ENCODE measurements at places on chromosomes 3 and 15.

DNA sequence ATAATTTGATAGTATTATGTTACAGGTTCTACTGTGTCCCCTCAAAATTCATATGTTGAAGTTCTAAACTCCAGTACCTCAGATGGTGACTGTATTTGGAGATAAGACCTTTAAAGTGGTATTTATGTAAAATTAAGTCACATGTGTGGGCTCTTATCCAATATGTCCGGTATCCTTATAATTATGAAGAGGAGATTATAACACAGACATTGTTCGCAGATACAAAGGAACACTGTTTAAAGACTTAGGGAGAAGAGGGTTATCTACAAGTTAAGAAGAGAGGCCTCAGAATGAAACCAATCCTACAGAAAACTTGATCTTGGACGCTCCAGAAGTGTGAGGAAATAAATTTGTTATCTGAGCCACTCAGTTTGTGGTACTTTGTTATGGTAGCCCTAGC is 50.9 kb downstream of the DPH6 start:
- H3K4me1 ChIP-seq, result peaks cover 5% of the 10 kb centered on the region
- no peak overlapping the region for H3K27ac ChIP-seq
- no peak for DNase-seq

- DNase-seq, result no peak
- no peak overlapping the region for H3K4me3 ChIP-seq
- H3K4me1 ChIP-seq, result no peaks in the 10 kb centered on the region
- H3K27ac ChIP-seq, result no peak overlapping the region
Measured at GRCh38 chr15:44500555-44500954, 36.4 kb upstream of the EIF3J start.

DNA sequence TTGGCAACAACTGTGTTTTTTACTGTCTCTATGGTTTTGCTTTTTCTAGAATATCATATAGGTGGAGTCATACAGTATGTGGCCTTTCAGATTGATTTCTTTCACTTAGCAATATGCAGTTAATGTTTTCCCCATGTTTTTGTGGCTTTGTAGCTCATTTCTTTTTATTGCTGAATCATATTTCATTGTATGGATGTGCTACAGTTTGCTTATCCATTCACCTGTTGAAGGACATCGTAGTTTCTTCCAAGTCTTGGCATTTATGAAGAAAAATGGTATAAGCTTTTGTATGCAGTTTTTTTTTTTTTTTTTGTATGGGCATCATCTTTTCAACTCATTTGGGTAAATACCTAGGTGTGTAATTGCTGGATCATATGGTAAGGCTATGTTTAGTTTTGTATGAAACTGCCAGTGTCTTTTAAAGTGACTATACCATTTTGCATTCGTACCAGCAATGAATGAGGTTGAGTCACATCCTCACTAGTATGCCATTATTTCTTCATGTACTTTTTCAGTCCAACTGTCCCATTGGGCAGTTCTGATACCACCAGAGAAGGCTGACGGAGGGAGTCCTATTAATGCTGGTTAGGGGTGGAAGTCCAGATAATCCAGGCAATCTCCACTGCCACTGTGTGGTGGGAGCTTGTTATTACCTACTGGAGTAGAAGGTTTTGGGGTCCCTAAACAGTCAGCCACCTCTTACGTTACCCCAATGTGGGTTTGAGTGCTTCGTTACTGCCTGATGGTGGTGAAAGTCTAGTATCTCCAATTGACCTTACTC is 210.5 kb downstream of the DOCK3 start:
- no peak for DNase-seq
- H3K27me3 ChIP-seq, result no peaks in the 10 kb centered on the region
- H3K27ac ChIP-seq, result no peak overlapping the region
- no peak overlapping the region for H3K4me3 ChIP-seq

- no peaks in the 10 kb centered on the region for H3K36me3 ChIP-seq
- H3K4me1 ChIP-seq, result peaks cover 14% of the 10 kb centered on the region
- DNase-seq, result no peak
Measured at GRCh38 chr3:16999871-17000270, 115.1 kb downstream of the PLCL2 start.

- H3K4me1 ChIP-seq, result peaks cover 13% of the 10 kb centered on the region
- DNase-seq, result no peak
- peak overlapping the region; percentile 64 for H3K4me3 ChIP-seq
- no peaks in the 10 kb centered on the region for H3K36me3 ChIP-seq
- H3K27ac ChIP-seq, result peak overlapping the region; percentile 30
- no peaks in the 10 kb centered on the region for H3K27me3 ChIP-seq
Measured at GRCh38 chr3:160403028-160403545, 3.6 kb downstream of the SMC4 start.

- no peak overlapping the region for H3K4me3 ChIP-seq
- H3K27me3 ChIP-seq, result no peaks in the 10 kb centered on the region
- H3K27ac ChIP-seq, result no peak overlapping the region
- peaks cover 23% of the 10 kb centered on the region for H3K4me1 ChIP-seq
Measured at GRCh38 chr3:171986176-171986575, 53.2 kb upstream of the FNDC3B start.

DNA sequence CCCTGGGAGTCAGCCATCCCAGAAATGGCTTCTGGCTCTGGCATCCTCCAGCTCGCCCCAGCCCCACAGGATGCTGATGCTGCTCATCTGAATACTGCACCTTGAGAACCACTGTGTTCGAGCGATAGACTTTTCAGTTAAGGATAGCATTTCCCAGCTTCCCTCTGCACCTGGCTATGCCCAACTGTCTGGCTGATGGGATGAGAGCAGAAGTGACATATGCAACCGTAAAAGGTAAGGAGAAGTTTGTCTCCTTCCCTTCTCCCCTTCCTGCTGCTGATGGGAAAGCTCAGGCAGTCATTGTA is 9.7 kb upstream of the HHATL start:
- peak; percentile 2 for DNase-seq
- no peak overlapping the region for H3K27ac ChIP-seq
- H3K27me3 ChIP-seq, result no peaks in the 10 kb centered on the region
- H3K4me1 ChIP-seq, result no peaks in the 10 kb centered on the region
- no peak overlapping the region for H3K4me3 ChIP-seq

DNA sequence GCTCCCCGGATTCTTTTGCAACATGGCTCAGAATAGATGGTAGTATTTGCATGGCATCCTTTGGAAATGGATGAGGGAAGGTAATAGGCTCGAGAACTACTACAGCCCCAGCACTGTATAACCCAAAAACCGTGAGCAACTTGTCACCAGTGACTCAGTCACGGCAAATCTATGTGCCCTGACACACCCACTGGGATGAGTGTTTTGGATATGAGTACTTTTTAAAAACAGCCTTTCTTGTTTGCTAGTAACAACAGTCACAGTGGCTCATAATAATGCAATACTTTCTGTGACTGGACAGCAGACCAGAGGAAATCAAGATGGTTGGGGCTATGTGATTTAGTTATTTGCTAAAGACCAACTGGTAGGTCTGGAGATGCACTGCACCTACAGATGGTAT is 299.6 kb downstream of the ULK4 start:
- no peak overlapping the region for H3K27ac ChIP-seq
- no peak for DNase-seq
- H3K4me3 ChIP-seq, result no peak overlapping the region

GRCh38 chr3:173191611-173192010 is 50.6 kb upstream of the SPATA16 start:
- H3K27me3 ChIP-seq, result no peaks in the 10 kb centered on the region
- no peak overlapping the region for H3K27ac ChIP-seq
- H3K4me1 ChIP-seq, result no peaks in the 10 kb centered on the region
- H3K36me3 ChIP-seq, result no peaks in the 10 kb centered on the region
- no peak overlapping the region for H3K4me3 ChIP-seq
- DNase-seq, result no peak

DNA sequence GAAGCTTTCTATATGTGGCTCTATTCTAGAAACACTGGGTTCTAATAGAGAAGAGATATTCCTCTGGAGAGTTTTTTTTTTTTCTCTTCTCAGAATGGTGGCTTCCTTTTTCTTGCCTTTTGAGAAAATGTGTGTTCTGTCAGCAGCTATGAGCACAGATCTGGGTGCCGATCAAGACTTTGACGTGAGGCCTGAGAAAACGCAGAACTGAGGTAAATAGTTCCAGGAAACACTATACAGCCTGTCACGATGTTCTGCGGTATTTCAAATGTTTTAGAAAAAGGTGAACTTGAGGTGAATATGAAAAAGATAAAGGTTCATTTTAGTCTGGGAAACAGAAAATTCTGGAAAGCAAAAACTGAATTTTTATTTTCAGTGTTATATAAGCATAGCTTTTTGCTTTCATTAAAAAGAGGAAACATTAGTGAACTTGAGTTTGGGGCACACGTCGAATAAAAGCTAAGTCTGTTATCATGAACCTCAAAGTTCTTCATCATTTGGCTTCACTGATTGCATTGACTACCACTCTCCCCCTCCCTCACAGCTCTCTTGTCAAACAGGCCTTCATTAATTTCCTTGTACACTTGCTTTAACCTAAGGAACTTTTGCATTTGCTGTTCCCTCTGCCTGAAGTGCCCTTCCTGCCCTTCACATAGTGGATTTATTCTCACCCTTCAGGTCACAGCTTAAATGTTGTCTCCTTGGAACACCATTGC is 265.1 kb downstream of the NFKBIZ start:
- H3K27ac ChIP-seq, result no peak overlapping the region
- no peaks in the 10 kb centered on the region for H3K4me1 ChIP-seq
- DNase-seq, result no peak

GRCh38 chr3:134941820-134942219 is 146.8 kb downstream of the EPHB1 start:
- DNase-seq, result no peak
- no peaks in the 10 kb centered on the region for H3K27me3 ChIP-seq
- H3K4me3 ChIP-seq, result no peak overlapping the region
- H3K27ac ChIP-seq, result no peak overlapping the region
- no peaks in the 10 kb centered on the region for H3K4me1 ChIP-seq

- no peak overlapping the region for H3K27ac ChIP-seq
- no peaks in the 10 kb centered on the region for H3K27me3 ChIP-seq
- peaks cover 11% of the 10 kb centered on the region for H3K4me1 ChIP-seq
- H3K36me3 ChIP-seq, result no peaks in the 10 kb centered on the region
Measured at GRCh38 chr15:63353887-63354286, 27.8 kb downstream of the CA12 start.

GRCh38 chr3:42189001-42189460 is 77.0 kb downstream of the CCK start:
- H3K27me3 ChIP-seq, result no peaks in the 10 kb centered on the region
- H3K4me1 ChIP-seq, result peaks cover 6% of the 10 kb centered on the region
- H3K27ac ChIP-seq, result peak overlapping the region; percentile 53

- H3K27me3 ChIP-seq, result no peaks in the 10 kb centered on the region
- H3K4me3 ChIP-seq, result no peak overlapping the region
- DNase-seq, result no peak
- no peaks in the 10 kb centered on the region for H3K4me1 ChIP-seq
- H3K27ac ChIP-seq, result no peak overlapping the region
Measured at GRCh38 chr3:72120806-72121778, 336.1 kb upstream of the PROK2 start.

- H3K36me3 ChIP-seq, result peaks cover 56% of the 10 kb centered on the region
- H3K27ac ChIP-seq, result no peak overlapping the region
- no peak overlapping the region for H3K4me3 ChIP-seq
- peaks cover 7% of the 10 kb centered on the region for H3K4me1 ChIP-seq
- H3K27me3 ChIP-seq, result no peaks in the 10 kb centered on the region
Measured at GRCh38 chr3:17166369-17166768, 281.6 kb downstream of the PLCL2 start.

GRCh38 chr3:177946048-177946447 is 590.2 kb upstream of the KCNMB2 start:
- no peak for DNase-seq
- H3K4me1 ChIP-seq, result no peaks in the 10 kb centered on the region
- H3K4me3 ChIP-seq, result no peak overlapping the region
- no peaks in the 10 kb centered on the region for H3K27me3 ChIP-seq

DNA sequence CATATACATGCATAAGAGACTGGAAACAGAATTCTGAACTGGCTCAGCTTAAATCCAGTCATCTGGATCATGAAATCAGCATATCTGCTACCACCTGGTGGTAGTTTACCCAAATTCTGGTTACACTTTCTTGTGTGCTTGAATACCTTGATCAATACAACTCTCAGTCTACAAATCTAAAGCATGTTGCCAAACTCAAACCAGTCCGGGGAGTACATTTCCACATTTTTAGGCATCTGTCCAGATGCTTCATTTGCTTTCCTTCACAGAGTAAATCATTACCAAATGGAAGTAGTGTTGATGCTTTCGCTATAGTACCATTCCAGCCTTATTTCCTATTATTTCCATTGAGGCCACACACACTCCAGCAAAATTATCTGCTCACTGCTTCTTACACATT is 126.4 kb downstream of the P2RY1 start:
- no peak overlapping the region for H3K4me3 ChIP-seq
- no peaks in the 10 kb centered on the region for H3K36me3 ChIP-seq
- no peaks in the 10 kb centered on the region for H3K27me3 ChIP-seq
- no peaks in the 10 kb centered on the region for H3K4me1 ChIP-seq

- no peaks in the 10 kb centered on the region for H3K27me3 ChIP-seq
- H3K4me3 ChIP-seq, result no peak overlapping the region
- no peaks in the 10 kb centered on the region for H3K4me1 ChIP-seq
- no peaks in the 10 kb centered on the region for H3K36me3 ChIP-seq
- DNase-seq, result no peak
- no peak overlapping the region for H3K27ac ChIP-seq
Measured at GRCh38 chr3:196517919-196518318, 2.8 kb upstream of the SMCO1 start.

GRCh38 chr3:176927706-176928581 is 269.3 kb downstream of the TBL1XR1 start:
- no peak for DNase-seq
- no peaks in the 10 kb centered on the region for H3K4me1 ChIP-seq
- no peak overlapping the region for H3K27ac ChIP-seq
- H3K4me3 ChIP-seq, result no peak overlapping the region
- H3K36me3 ChIP-seq, result no peaks in the 10 kb centered on the region

GRCh38 chr3:197028728-197029510 is 698 bp downstream of the MELTF start:
- H3K4me3 ChIP-seq, result peak overlapping the region; percentile 36
- H3K4me1 ChIP-seq, result peaks cover 25% of the 10 kb centered on the region
- no peaks in the 10 kb centered on the region for H3K27me3 ChIP-seq
- no peaks in the 10 kb centered on the region for H3K36me3 ChIP-seq

GRCh38 chr15:37219211-37219701 is 118.9 kb upstream of the MEIS2 start:
- H3K4me1 ChIP-seq, result no peaks in the 10 kb centered on the region
- H3K4me3 ChIP-seq, result no peak overlapping the region
- no peak overlapping the region for H3K27ac ChIP-seq
- no peaks in the 10 kb centered on the region for H3K27me3 ChIP-seq

GRCh38 chr3:28347374-28348264 is 902 bp upstream of the ZCWPW2 start:
- H3K36me3 ChIP-seq, result no peaks in the 10 kb centered on the region
- no peaks in the 10 kb centered on the region for H3K27me3 ChIP-seq
- DNase-seq, result no peak
- H3K4me1 ChIP-seq, result no peaks in the 10 kb centered on the region
- H3K4me3 ChIP-seq, result peak overlapping the region; percentile 59
- H3K27ac ChIP-seq, result peak overlapping the region; percentile 99

GRCh38 chr15:63264688-63265293 is 12.6 kb upstream of the APH1B start:
- no peaks in the 10 kb centered on the region for H3K4me1 ChIP-seq
- peaks cover 2% of the 10 kb centered on the region for H3K36me3 ChIP-seq
- no peak overlapping the region for H3K27ac ChIP-seq
- H3K4me3 ChIP-seq, result no peak overlapping the region
- DNase-seq, result no peak
